ENCODE measurements at places on chromosomes 2 and 18.

GRCh38 chr2:64554117-64554516, 30.0 kb downstream of the AFTPH start:
- DNase-seq: no peak

DNA sequence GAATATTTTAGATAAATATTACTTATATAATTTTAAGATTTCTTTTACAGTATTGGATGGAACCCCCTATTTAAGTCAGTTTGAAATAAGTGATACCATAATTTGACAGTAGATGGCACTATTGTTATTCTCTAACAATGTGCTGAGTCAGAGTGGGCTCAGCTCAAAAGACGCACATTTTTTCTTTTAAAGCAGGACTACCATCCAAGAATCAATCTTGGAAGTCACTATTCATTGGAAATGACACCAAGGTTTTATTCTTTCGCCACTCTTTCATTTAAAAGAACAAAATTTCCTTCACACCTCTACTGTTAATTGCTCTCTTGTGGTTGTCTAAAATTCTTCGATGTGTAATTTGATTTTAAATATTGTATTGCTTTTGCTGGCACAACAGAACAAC, 32.6 kb upstream of the SPAG16 start:
- no peak for DNase-seq

DNA sequence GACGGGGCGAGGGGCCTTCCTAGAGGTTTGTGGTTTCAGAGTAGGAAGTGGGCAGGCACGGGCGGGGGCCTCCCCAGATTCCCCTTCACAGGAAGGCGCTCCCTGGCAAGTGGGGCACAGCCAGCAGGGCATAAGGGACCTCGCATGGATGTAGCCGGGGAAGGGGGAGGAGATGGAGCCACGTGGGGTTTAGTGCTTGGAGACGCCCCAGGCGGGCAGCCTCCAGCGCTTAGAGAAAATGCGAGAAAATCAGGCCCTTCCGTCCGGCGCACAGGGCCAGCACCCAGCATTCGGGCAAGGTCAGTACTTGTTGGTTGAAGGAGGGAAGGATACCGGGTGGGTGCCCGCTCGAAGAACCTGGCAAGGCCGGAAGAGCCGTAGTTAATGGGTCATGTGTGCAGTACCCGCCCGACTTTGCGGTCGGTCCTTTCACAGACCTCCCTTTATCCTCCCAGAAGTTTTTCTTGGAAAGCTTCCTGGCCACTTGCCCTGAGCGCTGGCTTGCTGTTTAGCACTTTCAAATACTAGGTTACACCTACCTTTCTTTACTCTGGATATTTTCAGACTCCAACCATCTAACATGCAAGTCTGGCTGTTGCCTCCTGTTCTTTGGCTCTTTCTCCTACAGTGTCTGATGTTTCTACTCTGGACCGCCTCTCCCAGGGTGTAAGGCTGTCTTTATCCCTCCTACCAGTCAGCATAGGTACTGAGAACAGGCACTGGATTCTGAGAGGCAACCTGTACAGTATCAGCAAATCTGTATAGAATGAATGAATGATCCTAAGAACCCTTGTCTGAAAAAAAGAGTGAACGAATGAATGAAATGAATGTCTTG, 78.1 kb downstream of the CIB4 start:
- no peak for DNase-seq

GRCh38 chr2:188181884-188182283, 109.8 kb upstream of the GULP1 start:
- DNase-seq: no peak

DNA sequence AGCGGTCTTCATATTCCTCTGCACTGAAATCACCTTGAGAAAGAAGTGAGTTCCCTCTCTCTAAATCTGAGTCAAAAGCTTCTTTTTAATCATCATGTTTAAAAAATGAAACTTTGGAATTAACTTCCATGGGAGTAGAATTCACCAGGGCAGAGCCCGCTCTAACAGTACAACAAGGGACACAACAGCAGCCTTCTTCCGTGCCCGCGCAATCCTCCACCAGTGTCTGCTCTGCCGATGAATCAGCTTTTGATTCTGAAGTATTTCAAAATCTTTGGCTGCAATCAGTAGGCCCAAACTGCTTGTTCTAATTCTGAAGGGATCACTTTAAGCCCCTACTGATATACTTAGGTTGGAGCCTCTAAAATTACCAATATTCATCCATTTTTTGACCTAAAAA, 76.9 kb downstream of the USP40 start:
- no peak for DNase-seq

DNA sequence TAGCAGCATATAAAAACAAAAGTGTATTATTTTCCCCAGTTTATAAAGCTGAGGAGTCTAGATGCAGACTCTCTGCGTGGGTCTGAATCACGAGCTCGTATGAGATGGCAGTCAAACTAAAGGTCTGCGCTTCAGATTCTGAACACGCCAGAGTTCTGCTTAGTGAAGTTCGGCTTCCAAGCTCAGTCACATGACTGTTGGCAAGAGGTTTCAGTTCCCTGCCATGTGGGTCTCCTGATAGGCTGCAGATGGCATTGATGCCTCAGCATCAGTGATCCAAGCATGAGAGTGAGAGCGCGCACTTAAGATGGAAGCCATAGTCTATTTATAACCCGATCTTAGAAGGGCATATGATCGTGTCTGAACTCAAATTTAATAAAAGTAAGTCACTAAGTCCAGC, 242.8 kb upstream of the DOK6 start:
- no peak for DNase-seq

- no peak for DNase-seq
These were observed 183.4 kb upstream of the FN1 start for GRCh38 chr2:215619022-215619958.

GRCh38 chr2:173596244-173596643, 241.6 kb downstream of the CDCA7 start:
- no peak for DNase-seq

- no peak for DNase-seq
These were observed 31.4 kb downstream of the IMPA2 start for GRCh38 chr18:12012697-12013096.

GRCh38 chr2:17177088-17177487, 341.2 kb downstream of the RAD51AP2 start:
- no peak for DNase-seq

GRCh38 chr2:72032481-72033041, 115.1 kb downstream of the CYP26B1 start:
- DNase-seq: no peak

- DNase-seq: no peak
These were observed 26.4 kb downstream of the ST3GAL5 start for GRCh38 chr2:85862426-85862825.

DNA sequence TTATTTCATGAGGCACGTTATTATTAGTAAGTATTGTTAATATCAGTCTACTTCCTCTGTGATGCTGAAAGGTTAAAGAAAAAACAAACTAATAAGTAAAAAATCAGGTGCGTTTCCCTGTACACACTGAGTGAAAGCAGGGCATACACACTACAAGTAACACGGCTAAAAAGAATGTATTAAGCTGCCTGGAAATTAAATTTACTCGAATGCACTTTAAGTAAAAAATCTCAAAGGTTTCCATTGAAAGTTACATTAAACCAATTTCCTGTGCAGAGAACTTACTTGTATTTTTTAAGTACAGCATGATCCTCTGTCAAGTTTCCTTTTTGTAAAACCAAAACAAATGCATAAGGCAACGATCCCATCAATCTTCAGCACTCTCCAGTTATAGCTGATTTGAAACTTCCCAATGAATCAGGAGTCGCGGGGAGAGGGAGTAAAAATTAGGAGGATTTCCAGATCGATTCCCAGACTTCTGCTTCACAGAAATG, 633 bp downstream of the BCL2 start:
- no peak for DNase-seq

DNA sequence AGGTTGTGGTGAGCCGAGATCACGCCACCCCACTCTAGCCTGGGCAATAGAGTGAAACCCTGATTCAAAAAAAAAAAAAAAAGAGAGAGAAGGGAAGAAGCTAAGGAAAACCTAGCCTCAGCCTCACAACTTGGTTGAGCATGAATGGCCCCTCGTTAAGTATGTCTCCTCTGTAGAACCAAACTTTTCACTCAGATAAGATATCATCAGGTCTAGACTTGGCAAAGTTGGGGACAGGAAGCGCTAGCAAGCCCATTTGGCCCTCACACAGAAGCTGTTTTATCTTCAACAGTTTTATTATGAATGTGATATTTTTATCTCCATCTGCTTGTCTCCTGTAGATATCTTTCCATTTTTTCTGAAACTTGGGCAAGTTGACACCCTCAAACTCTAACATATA, 3.5 kb upstream of the ASXL2 start:
- no peak for DNase-seq

- DNase-seq: no peak
These were observed 131.5 kb downstream of the PRKCE start for GRCh38 chr2:45782986-45783385.

DNA sequence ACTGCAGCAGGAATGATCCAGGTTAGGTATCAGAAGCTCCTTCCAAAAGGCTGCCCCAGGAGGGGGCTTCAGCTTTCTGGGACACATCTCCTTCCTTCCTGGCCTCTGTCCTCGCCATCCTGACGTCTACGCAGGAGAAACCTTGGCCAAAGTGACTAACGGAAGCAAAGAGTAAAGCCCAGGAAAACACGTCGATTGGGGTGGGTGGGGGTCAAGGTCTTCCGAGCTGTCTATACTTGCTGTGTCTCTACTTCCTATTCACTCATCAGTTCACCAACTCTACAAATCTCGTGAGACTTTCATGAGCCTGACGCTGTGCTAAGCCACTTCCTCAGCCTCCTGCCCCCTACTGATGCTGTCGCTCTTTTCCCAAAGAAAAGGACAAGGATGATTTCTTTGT, 212.6 kb downstream of the TNS1 start:
- DNase-seq: no peak

GRCh38 chr2:171271971-171272436, 111.3 kb upstream of the TLK1 start:
- DNase-seq: no peak

DNA sequence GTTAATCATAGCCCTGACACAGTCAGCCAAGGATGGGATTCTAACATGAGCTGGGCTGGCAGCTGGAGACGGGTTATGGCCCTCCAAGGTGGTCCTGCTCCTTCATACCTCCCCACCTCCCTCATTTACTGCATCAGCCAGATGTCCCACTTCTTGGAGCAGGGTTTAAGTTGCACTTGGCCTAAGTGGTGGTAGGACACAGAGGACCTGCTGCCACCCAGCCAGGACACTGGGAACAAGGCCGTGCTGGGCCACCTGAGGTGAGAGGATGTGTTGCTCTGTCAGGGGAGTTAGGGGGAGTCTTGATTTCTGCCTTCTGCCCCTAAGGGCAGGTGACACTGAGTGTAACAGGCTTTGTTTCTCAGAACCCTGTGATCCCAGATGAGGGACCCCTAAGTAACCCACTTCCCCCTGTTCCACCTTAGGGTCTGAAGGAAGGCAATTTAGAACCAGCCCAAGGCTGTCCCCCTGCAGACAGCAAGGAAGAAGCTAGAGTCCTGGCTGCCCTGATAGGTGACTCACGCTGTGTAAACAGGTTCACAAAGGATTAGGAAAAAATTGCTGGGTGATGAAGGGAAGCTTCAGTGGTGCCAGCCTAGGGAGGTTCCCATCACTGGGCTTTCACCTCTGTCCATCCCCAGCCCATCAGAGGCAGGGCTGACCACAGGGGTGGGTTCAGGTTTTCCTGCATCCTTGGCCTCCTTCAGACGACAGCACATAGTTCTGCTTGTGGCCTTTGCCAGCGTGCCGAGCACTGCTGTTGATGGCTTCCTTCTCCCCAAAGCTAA, 114.3 kb upstream of the MCFD2 start:
- DNase-seq: no peak

- no peak for DNase-seq
These were observed 216.0 kb downstream of the RAD51AP2 start for GRCh38 chr2:17302281-17302680.

- DNase-seq: no peak
These were observed 157.9 kb downstream of the ARL4C start for GRCh38 chr2:234339011-234339410.

DNA sequence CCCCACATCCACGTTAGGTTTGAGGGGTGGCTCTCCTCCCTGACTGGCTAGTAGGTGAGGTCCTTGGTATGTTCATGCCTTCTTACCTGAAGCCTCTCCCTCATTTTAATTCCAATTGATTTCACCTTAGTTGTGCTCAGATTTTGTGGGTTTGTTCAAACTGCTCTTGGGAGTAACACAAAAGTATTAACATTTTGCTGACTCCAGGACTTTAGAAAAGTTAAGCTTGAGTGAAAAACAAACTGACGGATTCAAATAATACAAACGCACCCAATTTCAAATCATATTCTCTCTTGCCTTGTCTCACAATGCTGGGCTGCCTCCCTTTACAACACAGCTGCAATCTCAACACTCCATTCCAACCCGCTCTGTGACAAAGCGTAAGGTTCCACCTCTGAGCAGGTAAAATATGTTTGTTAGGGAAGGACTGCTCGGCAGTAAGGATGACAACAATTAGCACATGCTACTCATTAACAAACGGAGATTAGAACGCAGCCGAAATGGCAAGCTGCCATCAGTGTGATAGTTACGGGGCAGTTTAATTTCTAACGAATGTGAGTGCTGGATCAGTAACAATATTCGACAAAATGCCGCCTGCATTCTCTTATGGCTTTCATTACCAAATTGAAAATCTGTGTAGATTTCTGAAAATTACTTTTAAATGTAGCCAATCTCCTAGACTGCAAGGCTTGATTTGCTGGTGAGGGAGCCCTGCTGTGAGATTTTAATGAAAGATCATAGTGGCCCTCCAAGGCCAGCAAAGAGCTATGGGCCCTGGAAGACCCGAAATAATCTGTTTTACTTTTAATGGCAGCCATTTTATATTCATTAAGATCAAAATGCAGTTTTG, 730.6 kb upstream of the FANCL start:
- DNase-seq: no peak

- no peak for DNase-seq
These were observed 202.1 kb upstream of the KYNU start for GRCh38 chr2:142675398-142675797.

GRCh38 chr2:191048073-191048472, 34.1 kb upstream of the STAT1 start:
- DNase-seq: no peak

GRCh38 chr2:88530081-88530480, 77.6 kb upstream of the FOXI3 start:
- no peak for DNase-seq

DNA sequence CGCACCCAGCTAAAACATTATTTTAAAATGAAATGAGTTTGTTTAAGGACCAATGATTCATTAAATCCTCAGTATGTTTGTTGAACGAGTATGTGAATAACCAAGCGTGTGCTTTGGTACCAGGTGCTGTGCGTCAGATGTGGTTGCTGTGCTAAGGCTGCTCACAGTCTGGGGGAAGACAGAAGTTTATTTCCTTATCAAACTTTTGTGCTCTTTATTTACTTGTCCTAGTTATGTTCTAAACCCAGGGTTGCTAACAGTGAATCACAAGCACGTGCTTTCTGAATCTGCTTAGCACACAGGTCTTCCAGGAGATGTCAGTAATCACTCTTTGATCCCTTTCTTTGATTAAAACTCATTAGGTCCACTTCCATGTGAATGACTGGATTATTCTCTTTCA, 37.0 kb downstream of the RAPGEF4 start:
- no peak for DNase-seq

GRCh38 chr2:119261493-119262225, 38.0 kb downstream of the STEAP3 start:
- DNase-seq: no peak

Measured in stimulated activated CD8-positive, alpha-beta memory T cell treated with anti-CD3 and anti-CD28 coated beads, Interleukin-12 subunit alpha, Interleukin-12 subunit beta, amount 100 ng/mL, for 1 hour (primary cell).